Stimulated activated CD8-positive, alpha-beta memory T cell treated with anti-CD3 and anti-CD28 coated beads, Interleukin-2, amount 100 ng/mL, for 48 hours (primary cell): ENCODE measurements at places on chromosomes 6 and 20.

GRCh38 chr20:8933381-8933807 is 135.5 kb upstream of the PLCB4 start:
- DNase-seq, result no peak

DNA sequence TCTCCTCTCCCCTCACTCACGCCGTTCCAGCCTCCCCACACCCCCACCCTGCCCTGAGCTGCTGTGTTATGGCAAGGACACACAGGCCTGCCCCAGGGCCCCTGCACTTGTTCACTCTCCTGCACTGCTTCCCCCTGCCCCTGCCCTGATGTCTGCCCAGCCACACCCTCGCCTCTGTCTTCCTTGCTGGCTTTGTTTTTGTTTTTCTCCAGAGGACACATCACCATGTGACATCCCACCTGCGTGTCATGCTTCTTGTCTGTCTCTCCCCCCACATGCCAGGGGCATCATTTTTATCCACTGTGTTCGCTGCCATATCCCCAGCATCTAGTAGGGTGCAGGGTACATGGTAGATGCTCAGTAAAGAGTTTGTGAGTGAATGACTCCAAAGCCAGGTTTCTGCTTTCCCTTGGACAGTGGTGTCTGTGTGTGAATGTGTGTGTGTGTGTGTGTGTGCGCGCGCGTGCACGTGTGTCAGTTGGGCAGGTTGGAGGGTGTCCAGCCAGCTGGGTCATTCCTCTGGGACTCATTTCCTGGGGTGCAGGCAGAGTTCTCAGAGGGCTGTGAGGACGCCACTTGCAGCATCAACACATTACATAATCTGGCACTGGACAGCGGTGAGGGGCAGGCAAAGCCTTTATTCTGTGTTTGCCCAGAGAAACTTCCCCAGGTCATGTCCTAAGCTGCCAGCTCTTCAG is 60.6 kb downstream of the STK35 start:
- DNase-seq, result no peak

GRCh38 chr6:19502301-19502700 is 334.9 kb upstream of the ID4 start:
- DNase-seq, result no peak

DNA sequence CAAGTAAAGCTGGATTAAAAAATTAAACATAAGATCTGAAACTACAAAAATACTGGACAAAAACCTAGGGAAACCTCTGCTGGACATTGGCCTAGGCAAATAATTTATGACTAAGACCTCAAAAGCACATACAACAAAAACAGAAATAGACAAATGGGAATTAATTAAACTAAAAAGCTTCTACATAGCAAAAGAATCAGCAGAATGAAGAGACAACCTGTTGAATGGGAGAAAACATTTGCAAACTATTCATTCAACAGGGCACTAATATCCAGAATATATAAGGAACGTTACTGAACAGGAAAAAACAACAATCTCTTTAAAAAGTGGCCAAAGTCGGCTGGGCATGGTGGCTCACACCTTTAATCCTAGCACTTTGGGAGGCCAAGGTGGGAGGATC is 6.8 kb upstream of the GINM1 start:
- DNase-seq, result no peak

DNA sequence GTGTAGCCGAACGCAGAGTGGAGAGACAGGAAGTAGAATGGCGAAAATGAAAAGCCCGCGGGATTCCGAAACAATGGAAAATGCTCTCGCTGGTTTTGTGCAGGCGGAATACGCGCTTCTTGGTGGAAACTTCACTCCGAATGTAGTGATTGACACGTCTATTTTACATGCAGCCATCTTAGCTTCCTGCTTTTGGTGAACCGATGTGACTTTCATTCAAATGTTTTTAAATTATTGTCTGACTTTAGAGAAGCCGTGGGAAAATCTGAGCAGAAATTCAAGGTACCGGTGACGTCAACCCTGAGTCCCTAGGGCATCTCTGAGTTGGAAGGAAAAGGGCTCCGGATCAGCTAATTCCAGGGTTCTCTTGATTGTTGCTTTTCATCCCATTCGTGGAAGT is 11.4 kb downstream of the GPX5 start:
- DNase-seq, result no peak

GRCh38 chr6:5359417-5359816 is 98.1 kb downstream of the FARS2 start:
- no peak for DNase-seq

- no peak for DNase-seq
Observed at GRCh38 chr6:5175635-5176034, 85.1 kb downstream of the LYRM4 start.

GRCh38 chr6:142014515-142014914 is 118.2 kb upstream of the GJE1 start:
- no peak for DNase-seq

DNA sequence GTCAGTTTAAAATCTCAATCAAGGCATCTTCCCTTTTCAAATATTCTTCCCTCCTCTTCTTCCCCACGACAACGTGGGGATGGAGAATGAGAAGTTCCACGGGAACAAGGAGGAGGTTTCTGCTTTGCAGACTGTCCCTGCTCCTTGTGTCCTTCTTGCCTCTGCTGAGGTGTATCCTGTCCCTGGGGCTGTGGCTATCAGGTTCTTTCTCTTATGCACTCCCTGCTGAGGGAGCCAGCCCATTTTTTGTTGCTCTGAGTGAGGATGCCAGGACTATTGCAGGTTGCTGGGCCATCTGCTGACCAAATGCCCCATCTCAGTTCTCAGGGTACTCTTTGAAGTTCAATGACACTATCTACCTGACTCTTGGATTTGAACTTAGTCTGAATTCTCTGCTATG is 533.6 kb downstream of the RNF144B start:
- no peak for DNase-seq

DNA sequence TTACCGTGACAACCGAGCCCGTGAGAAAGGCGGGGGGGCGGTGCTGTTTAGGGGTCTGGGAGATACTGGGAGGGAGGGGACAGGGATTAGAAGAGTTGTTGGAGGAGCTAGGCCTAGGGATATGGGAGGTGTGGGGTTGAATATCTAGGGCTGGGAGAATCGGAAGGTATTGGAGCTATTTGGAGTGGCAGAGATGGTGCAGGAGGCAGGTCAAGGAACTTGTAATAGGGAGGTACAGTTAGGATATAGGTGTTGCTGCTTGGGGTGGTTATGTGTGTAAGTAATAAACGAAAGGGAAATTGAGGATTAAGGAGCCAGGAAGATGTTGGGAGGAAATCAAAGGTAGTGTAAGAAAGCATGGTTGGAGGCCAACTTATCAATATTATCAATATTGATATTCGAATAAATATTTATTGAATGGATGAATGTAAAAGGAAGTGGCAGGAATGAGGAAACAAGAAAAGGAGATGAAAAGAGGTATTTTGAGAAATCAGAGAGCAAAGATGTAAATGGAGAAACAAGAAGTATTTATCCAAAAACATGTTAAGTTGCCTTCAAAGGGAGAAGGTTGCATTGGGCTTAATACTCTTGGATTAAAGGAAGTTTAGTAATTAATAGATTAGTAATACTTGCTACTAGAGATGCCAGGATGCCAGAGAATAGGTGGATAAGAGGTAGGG is 602 bp downstream of the PPP1R11 start:
- no peak for DNase-seq

GRCh38 chr6:79862711-79863110 is 84.6 kb downstream of the ELOVL4 start:
- no peak for DNase-seq

GRCh38 chr6:132070356-132070755 is 119.2 kb upstream of the CCN2 start:
- no peak for DNase-seq

- DNase-seq, result no peak
Observed at GRCh38 chr6:126475449-126475848, 135.5 kb downstream of the CENPW start.

DNA sequence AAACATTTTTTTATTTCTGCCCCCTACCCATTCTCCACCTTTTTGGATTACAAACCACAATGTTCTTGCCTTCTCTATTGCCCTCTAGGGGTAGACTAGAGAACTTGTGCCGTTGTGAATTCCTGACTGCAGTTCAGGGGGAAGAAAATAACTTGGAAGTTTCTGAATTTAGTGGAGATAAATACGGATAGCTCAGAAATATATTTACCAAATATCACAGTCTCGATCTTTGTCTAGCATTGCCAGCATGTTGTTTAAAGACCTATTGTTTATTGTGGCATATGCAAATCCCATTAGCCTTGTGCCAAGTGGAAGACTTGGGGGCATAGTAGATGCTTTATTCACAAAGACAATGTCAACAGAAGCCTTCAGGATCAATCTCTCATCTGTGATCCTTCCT is 154.1 kb upstream of the MMS22L start:
- no peak for DNase-seq

DNA sequence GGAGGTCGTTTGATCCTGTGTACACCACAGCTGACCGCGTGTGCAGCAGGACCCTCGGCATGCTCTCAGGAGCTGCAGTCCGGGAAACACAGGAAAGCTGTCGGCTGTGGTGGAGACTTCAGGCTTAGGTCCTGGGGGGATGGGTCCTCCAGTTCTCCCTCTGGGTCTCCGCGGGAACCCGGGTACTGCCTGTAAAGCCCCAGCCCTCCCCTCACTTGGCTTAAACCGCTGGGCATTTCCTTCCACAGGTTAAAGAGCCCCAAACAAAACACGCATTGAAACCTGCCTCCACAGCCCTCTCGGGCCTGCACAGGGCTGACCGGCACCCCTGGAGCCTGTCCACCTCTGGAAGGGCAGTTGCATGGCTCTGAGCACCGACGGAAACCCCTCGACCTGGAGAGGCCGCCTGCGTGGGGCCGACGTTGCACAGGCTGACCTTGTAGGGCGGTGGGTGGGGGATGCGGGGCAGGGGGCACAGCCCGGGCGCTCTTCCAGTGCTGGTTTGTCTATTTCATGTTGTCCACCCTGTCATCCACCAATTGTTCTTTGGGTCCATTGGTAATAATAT is 59.1 kb downstream of the DACT2 start:
- DNase-seq, result no peak
